Left forelimb (tissue), 1 donor: ENCODE measurements at places on chromosomes 5 and 9.

DNA sequence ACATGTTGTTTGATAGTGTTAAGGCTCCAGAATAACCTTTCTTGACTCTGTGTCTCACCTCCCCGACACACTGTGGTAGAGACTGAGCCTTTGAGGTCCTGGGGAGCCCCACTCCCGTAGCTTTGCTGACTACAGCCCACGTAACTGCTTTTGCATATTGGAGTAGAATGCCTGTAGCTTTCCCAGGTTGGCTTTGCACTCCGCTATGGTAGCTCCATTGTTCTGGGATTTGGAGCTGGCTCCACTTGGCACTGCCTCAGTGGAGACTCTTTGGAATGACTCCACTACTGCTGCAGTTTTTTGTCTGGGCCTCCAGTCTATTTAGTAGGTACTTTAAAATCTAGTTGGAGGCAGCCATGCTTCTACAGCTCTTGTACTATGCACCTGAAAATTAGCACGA, 56.2 kb upstream of the ANXA1 start:
- no peak for DNase-seq

GRCh38 chr5:159184858-159185381, 24.4 kb downstream of the RNF145 start:
- DNase-seq, result no peak

- DNase-seq, result no peak
Observed at GRCh38 chr5:61653807-61654580, 321.9 kb downstream of the ZSWIM6 start.

DNA sequence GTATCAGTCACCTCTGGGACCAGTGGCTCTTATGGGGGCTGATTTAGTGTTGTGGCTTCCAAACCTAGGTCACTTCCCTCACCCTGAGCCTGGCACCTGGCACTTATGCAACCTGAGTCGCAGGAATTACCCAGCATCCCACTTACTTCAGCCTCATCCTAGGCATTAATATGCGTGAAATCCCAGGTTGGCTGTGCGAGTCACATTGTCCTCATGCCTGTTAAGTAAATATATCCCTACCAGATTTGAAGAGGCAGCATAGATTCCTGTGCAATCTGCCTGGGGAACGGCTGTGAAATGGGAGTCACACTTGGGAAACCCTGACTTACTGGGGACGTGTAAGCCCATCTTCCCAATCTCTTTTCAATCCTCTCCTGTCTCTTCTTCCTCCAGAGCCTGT, 42.7 kb upstream of the AKNA start:
- peak; percentile 14 for DNase-seq

- no peak for DNase-seq
Observed at GRCh38 chr5:123717139-123717538, 205.2 kb downstream of the CSNK1G3 start.

DNA sequence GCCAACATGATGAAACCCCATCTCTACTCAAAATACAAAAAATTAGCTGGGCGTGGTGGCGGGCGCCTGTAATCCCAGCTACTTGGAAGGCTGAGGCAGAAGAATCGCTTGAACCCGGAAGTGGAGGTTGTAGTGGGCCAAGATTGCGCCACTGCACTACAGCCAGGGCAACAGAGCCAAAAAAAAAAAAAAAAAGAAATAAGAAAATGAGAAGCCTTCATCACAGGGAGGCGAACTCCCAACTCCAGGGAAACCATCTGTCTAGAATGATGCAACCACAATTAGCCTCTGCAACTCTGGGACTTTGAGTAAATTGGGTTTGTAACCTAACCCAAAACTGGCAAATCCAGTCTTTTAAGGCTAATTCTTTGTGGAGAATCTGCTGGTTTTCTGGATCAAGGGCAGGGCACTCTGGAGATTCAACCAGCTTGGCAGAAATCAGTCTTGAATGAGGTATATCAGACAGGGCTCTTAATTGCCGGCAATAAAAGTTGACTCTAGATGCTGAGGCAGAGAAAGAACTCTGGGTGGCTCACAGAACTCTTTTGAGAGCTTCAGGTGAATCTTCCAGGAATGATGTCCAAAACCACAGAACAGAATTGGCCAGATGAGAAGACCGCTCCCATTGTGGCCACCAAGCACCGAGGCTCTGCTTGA, 9.9 kb downstream of the S100Z start:
- DNase-seq, result no peak

DNA sequence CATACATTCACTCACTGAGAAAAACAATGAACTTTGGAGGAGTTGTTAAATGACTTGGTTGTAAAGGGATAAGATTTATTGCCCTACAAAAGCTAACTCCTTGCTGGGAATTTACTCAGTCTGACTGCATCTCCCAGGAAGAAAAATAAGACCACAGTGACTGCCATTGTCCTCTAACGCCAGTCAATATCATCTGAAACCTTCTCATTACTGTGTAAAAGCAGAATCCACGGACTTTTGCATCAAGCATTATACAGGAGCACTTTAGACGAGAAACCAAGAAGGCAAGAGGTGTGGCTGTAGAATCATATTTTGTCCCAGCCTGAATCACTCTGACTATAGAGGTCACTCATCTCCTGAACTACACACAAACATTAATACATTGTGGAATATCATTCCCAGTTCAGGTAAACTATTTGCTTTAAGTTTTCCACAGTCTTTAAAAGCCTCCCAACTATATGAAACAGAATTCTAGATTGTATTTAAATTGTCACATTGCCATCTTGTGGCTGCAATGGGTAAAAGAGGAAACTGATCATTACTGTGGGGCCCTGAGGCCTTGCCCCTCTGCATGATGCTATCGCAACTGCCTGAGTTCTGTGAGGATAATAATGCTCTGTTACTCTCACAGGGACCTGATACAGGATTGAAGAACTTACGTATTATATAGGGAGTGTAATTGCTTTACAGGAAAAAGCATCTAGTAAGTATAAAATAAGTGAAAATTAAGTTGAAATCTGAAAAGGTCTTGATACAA, 142.9 kb downstream of the SLCO4C1 start:
- DNase-seq, result no peak

DNA sequence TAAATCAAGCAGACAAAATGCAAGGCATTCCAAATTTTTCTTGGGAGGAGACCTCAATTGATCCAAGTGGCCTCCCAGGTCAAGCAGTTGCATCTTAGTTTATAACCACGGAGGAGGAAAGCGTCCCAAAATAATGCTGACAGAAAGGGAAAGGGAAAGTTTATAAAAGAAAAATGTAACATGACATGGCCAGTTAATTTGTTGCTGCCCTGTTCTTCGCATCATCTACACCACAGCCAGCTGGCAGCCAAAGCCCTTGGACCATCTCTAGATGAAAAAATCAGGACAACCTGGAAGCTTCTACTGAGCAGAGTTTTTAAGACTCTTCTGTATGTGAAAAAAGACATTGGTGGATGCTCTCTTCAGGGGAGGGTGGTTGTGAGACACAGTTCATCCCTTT, 128.8 kb upstream of the FBXL7 start:
- no peak for DNase-seq

DNA sequence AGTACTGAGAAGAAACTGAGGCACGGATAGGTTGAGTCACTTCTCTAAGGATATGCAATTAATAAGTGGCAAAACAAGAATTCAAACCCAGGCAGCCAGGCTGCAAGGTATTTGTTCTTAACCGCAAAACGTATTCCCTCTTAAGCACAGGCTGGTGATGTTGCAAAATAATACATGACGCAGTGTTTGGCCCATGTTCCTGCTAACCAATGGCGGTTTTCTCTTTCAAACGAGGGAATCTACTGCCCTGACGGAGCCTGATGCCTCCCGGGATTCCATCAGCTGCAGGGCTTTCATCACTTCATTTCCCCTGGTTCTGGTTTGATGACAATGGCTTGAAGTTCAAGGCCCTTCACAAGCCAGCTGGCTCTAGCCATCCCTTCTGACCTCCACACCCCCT, 154.8 kb downstream of the SLIT3 start:
- DNase-seq, result no peak

DNA sequence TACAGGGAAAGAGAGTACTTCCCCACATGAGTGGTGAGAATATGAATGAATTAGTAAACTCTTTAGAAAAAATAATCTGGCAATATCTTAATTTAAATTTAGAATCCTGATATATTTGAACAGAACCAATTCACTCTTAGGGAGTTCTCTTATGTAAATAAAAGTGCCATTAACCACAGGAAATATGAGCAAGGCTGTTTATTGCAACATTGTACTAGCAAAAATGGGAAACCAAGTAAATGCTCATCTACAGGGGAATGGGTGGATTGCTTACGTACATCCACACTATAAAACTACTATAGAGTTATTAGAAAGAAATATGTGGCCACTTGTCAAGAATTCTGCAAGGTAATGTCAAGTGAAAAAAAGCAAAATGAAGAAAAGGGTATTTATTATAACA, 274.5 kb downstream of the TLE1 start:
- DNase-seq, result no peak

GRCh38 chr5:95823218-95823737, 752 bp upstream of the GLRX start:
- no peak for DNase-seq

GRCh38 chr5:159971038-159971437, 37.9 kb upstream of the TTC1 start:
- no peak for DNase-seq

- DNase-seq, result no peak
Observed at GRCh38 chr9:135370411-135371375, 108.9 kb upstream of the PPP1R26 start.

DNA sequence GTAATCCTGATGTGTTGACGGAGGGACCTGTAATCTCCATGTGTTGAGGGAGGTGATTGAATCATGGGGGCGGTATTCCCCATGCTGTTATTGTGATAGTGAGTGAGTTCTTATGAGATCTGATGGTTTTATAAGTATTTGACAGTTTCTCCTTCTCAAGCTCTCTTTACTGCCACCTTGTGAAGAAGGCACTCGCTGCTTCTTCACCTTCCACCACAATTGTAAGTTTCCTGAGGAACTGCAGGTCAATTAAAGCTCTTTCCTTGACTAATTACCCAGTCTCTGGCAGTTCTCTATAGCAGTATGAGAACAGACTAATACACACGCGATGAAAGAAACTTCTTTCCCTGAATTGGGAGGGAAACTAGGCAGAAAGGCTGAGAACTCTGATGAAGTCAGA, 141.1 kb upstream of the RAD23B start:
- no peak for DNase-seq

DNA sequence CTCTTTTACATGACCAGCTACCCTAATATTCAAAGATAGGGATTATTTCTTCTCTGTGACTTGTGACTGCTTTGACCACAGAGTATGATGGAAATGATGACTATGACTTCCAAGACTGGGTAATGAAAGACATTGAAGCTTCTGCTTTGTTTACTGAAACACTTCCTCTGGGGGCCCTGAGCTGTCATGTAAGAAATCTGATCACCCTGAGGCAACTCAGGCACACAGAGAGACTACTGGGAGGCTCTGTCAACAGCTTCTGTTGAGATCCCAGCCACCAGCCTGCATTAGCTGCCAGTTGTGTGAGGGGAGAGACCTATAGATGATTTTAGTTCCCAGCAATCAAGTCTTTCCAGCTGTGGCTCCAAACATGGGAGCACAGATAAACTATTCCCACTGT, 76.5 kb downstream of the KCTD16 start:
- DNase-seq, result no peak

GRCh38 chr5:110092955-110093785, 403.4 kb downstream of the MAN2A1 start:
- DNase-seq, result no peak

GRCh38 chr5:52735139-52735538, 52.6 kb upstream of the ITGA1 start:
- DNase-seq, result no peak

- DNase-seq, result no peak
Observed at GRCh38 chr9:13448482-13448881, 169.0 kb upstream of the MPDZ start.

DNA sequence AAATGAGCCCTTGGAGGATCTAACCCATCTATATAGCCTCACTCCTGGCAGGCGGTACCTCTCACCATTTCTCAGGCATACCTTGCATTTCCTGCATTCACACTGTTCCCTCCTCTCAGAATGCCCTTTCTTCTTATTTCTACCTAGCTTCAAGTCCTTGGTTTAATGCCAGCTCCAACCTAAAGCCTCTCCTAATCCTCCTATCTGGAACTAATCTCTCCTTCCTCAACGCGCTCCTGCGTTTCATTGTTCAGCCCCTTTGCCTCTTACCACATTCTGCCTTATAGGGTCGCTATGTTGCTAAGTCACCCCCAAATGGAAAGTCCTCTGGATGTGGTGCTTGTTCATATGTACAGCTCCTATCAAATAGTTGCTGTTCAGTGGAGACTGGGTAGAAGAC, 288.5 kb upstream of the TUT7 start:
- no peak for DNase-seq

- no peak for DNase-seq
Observed at GRCh38 chr5:113189291-113189690, 212.7 kb downstream of the DCP2 start.

GRCh38 chr9:127305838-127306226, 41.3 kb downstream of the GARNL3 start:
- no peak for DNase-seq

- peak; percentile 65 for DNase-seq
Observed at GRCh38 chr5:132962429-132963021, 909 bp downstream of the AFF4 start.

DNA sequence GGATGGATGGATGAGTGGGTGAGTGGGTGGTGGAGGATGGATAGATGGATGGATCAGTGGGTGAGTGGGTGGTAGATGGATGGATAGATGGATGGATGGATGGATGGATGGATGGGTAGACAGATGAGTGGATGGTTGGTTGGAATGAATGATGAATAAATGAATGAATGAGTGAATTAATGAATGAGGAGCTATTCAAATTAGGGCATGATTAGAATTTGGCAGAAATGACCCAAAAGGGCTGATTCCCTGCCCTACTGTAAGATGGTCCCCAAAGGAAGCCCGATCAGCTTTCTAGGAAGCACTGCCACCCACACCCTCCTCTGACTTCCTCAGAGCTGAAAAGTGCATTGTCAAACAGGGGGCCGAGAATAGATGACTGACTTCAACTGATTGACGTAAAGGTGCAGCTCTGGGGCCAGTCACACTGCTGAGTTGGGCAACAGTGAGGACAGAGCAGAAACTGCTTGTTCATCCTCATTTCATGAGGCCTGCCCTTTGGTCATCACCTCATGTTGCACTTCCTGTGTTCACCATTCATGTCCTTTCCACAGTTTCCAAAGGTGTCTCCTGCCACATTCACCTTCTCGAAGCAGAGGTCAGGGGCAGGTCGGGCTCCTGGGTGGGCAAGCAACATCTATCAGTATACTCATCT, 34.3 kb downstream of the NIPAL4 start:
- no peak for DNase-seq

GRCh38 chr9:5205071-5205470, 19.6 kb upstream of the INSL6 start:
- DNase-seq, result no peak

DNA sequence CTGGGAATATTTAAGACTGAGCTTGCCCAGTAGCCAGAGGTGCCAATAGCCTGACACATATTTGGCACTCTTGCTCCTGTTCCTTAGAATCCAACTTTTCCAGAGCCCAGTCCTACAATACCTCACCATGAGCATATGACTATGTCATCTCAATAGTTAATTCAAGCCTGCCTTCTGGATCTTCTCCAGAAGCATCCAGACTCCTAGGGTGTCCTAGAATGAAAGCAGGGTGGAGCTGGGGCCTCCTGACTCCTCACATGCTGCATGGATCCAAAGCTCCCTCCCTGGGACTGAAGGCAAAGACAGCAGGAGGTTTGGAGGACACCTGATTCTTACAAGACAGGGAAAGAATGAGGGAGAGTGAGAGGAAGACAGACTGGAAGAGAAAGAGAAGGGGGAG, 37.9 kb downstream of the SH3TC2 start:
- no peak for DNase-seq
